ENCODE measurements at places on chromosomes 5 and 9. TPM values are rescaled to one million over a fixed set of nuclear protein-coding genes. Genes with fewer than 3 reads are reported as not detected.

The CNTNAP3B gene
- 10.9 TPM for total RNA-seq

The PDZD2 gene
- total RNA-seq = 24.0 TPM

The SPATA31E1 gene
- total RNA-seq = not detected

The PTCH1 gene
- 19.7 TPM for total RNA-seq

The MACROH2A1 gene
- total RNA-seq = 309 TPM

DNA sequence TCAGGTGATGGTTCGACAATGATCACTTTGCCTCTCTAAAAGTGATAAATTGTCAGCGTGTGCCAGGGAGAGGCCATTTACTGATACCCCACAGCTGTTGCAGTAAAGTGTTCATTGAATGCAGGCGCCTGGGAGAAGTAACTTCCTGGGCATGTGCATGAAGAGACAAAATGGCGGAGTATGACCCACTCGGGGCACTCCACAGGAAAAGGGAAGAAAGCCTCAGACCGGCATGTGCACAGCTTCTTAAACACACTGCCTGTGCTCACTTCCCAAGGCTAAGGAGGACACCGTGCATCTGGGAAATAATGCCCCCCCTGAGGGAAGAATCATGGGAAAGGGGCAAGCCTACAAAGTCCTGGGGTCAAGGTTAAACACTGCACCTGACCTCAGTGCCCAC is 329.5 kb downstream of the ICE1 start:
- DNase-seq = no peak

DNA sequence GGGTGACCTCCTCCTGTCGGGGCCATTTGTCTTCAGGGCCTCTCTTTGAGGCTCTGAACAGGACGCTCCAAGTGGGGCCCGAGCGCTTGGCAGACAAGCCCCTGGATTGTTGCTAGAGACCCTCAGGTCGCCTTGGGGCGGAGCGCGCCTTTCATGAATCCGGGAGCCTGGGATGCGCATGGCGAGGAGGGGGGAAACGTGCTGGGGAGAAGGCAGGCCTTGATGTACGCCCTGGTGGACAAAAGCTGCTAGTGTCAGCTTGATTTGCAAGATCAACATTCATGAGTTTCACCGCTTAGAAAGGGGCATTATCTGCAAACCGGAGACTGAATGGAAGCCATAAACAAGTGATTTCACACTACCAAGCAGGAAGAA is 226.3 kb downstream of the SMARCA2 start:
- DNase-seq = no peak

- no peak for DNase-seq
These were observed 312.0 kb downstream of the CHSY3 start for GRCh38 chr5:130216286-130216685.

DNA sequence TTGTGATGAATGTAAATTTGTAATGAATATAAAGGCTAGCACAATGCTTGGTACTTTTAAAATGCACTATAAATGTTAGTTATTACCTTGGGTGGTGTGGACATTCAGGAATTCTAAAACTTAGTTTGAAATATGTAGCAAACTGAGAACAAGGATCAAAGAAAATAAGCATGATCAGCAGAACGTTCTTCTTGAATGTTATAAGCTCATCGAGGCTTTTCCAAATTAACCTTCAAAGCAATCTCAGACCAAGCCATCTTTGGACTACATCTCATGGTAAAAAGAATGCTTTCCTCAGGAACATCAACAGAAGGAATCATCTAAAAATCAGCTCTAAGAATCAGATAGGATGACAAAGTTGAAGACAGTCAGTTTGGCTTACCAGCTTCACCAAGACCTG is 146.3 kb downstream of the SLIT3 start:
- no peak for DNase-seq

DNA sequence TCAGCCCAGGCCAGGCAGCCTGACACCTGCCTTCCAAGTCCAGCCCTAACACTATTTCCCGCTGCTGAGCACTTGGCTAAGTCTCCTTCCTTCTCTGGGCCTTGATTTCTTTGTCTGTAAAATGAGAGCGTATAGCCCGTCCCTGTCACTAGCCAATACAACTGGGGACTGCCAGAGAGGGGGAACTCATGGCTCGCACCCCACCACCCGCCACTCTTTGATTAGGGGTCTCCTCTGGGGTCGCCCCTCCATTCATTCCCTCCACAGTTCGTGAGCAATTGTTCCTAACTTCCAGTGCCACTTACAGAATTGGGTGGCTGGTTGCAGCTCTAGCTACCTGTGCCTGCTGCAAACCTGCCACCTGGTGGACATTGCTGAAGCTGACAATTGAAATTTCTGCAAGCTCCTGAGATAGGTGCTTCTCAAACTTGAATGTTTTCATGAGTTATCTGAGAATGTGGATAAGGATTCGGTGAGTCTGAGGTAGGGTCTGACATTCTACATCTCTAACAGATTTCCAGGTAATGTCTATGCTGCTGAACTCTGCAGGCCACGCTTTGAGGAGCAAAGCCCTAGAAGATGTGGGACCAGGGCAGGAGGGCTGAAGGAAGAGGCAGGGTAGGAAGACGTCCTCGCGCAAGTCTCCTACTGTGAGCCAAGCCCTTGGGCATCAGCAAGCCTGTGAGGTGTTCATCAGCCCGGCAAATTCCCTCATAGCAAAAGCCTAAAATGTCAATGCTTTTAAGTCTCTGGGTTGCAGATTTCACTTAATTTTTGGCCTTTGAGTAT is 13.3 kb upstream of the RECK start:
- DNase-seq = no peak

DNA sequence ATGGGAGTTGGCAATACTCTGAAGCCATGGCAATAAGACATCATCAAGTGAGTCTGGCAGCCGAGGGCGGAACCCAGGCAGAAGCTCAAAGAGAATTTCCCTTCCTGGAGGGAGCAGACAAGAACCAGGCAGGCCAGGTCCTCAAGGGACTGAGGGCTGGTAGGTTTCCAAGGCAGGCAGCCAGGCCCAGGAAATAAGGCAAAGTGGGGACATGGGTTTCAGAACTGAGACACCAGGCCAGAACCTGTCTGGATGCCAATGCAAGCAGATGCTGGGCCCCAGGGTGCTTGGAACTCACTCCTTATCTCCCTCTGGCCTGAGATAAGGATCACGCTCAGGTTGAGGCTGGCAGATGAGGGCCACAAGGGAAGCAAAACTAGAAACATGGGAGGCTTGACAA is 8.9 kb downstream of the TSSK1B start:
- no peak for DNase-seq

DNA sequence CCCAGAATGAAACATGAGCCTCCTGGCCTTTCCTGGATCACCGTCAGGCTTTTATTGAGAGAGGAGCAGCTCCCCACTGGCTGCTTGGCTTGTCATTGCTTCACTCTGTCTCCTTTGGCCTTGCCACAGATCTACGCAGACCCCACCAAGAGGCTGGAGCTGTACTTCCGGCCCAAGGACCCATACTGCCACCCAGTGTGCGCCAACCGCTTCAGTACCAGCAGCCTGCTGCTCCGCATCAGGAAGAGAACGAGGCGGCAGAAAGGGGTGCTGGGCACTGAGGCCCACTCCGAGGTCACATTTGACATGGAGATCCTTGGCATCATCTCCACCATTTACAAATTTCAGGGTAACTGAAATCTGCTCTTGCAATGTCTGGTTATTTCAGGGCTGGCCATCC is 11.2 kb downstream of the GTF3C5 start:
- no peak for DNase-seq

Data from left lung (tissue), 14 donors.